ENCODE measurements at places on chromosomes 6 and 20.

- no peaks in the 10 kb centered on the region for H3K4me1 ChIP-seq
- no peaks in the 10 kb centered on the region for H3K27me3 ChIP-seq
- H3K36me3 ChIP-seq = peaks cover 4% of the 10 kb centered on the region
- no peak overlapping the region for H3K27ac ChIP-seq
Observed at GRCh38 chr6:149766156-149766769, 16.7 kb downstream of the PCMT1 start.

DNA sequence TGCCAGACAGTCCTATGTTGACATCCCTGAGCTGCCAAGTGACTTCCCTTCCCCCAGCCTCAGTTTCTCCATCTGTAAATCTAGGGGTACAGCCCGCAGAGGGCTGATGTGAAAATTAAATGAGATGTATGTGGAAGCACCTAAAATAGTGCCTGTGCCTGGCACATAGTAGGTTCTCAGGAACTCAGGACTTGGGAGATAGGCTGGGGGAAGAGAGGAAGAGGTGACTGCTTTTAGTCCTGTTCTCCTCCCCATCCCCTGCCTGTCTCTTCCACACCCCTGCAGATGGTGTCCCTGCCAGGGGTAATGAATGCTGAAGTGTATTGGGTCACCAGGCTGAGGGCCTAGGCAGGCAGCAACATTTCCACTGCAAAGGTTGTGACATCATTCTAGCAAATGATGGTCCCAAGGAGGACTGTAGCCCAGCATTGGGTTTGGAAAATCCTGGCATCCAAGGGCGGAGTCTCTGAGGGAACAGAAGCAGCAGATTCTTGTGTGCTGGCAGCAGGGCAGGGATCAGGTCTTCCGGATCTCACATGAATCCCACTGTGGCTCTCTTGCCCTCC lies 1.8 kb downstream of the SNPH start:
- peaks cover 6% of the 10 kb centered on the region for H3K4me1 ChIP-seq
- H3K4me3 ChIP-seq = no peak overlapping the region
- DNase-seq = no peak
- H3K27ac ChIP-seq = no peak overlapping the region
- no peaks in the 10 kb centered on the region for H3K36me3 ChIP-seq

DNA sequence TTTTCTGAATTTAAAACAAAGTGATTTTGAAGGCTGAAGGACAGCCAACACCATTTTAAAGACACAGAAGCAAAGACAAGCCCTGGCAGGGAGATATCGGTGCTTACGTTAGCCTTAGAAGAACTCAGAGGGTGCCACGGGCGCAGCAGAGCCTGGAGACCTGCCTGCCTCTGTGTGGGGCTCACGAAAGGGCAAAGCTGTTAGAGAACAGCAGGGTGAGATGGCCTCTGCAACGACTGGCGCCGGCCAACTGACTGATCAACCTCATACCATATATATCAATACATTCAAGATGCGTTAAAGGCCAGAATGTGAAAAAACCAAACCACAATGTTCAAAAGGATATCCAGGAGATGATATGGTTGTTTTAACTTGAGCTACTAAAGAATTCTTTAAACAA lies 151.0 kb upstream of the RPS6KA2 start:
- H3K27ac ChIP-seq = no peak overlapping the region
- H3K4me3 ChIP-seq = no peak overlapping the region
- DNase-seq = no peak
- H3K36me3 ChIP-seq = no peaks in the 10 kb centered on the region
- no peaks in the 10 kb centered on the region for H3K27me3 ChIP-seq

GRCh38 chr6:33967966-33968724 lies 164.3 kb upstream of the MLN start:
- H3K27me3 ChIP-seq = no peaks in the 10 kb centered on the region
- no peak overlapping the region for H3K4me3 ChIP-seq
- no peak overlapping the region for H3K27ac ChIP-seq
- DNase-seq = no peak
- H3K36me3 ChIP-seq = no peaks in the 10 kb centered on the region

GRCh38 chr6:161440299-161440698 lies 166.4 kb upstream of the AGPAT4 start:
- no peak overlapping the region for H3K4me3 ChIP-seq
- H3K4me1 ChIP-seq = peaks cover 11% of the 10 kb centered on the region
- H3K27ac ChIP-seq = no peak overlapping the region
- no peaks in the 10 kb centered on the region for H3K27me3 ChIP-seq
- no peaks in the 10 kb centered on the region for H3K36me3 ChIP-seq

- no peak overlapping the region for H3K27ac ChIP-seq
- DNase-seq = peak; percentile 6
- peaks cover 10% of the 10 kb centered on the region for H3K4me1 ChIP-seq
- H3K36me3 ChIP-seq = peaks cover 43% of the 10 kb centered on the region
Observed at GRCh38 chr6:36683656-36684446, 5.3 kb downstream of the CDKN1A start.

DNA sequence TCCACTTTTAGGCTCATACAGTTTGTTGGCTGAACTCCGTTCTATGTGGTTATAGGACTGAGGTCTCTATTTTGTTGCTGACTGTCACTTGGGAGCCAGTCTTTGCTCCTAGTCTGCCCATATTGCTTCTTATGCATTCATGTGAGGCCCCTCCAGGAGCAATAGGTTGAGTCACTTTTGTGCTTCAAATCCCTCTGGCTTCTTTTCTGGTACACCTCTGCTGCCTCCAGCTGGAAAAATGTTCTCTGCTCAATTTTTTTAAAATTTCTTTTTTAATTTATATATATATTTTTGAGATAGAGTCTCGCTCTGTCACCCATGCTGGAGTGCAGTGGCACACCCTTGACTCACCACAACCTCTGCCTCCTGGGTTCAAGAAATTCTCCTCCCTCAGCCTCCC lies 42.7 kb upstream of the NOX3 start:
- H3K27me3 ChIP-seq = no peaks in the 10 kb centered on the region
- no peak overlapping the region for H3K27ac ChIP-seq
- H3K36me3 ChIP-seq = no peaks in the 10 kb centered on the region
- no peaks in the 10 kb centered on the region for H3K4me1 ChIP-seq
- no peak overlapping the region for H3K4me3 ChIP-seq

GRCh38 chr6:166333172-166333995 lies 9.0 kb downstream of the SFT2D1 start:
- no peaks in the 10 kb centered on the region for H3K27me3 ChIP-seq
- no peak for DNase-seq
- H3K36me3 ChIP-seq = peaks cover 38% of the 10 kb centered on the region
- no peak overlapping the region for H3K4me3 ChIP-seq
- no peak overlapping the region for H3K27ac ChIP-seq

DNA sequence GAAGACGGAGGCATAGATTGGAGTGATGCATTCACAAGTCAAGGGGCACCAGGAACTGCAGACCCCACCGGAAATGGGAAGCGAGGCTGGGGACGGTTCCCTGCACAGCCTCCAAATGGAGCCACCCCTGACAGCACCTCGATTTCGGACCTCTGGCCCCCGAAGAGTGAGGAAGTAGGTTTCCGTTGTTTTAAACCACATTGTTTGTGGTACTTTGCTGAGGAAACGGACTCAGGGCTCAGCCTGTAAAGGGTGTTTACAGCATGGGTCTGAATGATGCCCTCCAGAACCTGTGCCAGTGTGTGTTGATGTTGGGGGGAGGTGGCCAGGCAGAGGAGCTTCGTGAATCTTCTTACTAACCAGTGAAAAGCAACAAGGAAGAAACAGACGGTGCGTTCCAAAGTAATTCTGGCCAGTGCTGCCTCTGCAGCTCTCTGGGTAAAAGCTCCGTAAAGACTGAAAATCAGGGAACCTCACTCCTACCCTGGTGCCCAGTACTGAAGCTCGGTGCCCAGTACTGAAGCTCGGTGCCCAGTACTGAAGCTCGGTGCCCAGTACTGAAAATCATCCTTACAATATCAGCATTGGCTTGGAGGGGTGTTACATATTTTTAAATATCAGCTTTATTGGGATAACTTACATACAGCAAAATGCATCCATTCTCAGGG lies 30.1 kb upstream of the CCR6 start:
- no peak overlapping the region for H3K4me3 ChIP-seq
- DNase-seq = no peak
- H3K27ac ChIP-seq = no peak overlapping the region
- H3K36me3 ChIP-seq = no peaks in the 10 kb centered on the region
- no peaks in the 10 kb centered on the region for H3K27me3 ChIP-seq
- H3K4me1 ChIP-seq = peaks cover 3% of the 10 kb centered on the region

- H3K4me3 ChIP-seq = no peak overlapping the region
- H3K4me1 ChIP-seq = no peaks in the 10 kb centered on the region
- H3K27me3 ChIP-seq = no peaks in the 10 kb centered on the region
- DNase-seq = no peak
Observed at GRCh38 chr6:89716532-89716931, 78.0 kb upstream of the LYRM2 start.

DNA sequence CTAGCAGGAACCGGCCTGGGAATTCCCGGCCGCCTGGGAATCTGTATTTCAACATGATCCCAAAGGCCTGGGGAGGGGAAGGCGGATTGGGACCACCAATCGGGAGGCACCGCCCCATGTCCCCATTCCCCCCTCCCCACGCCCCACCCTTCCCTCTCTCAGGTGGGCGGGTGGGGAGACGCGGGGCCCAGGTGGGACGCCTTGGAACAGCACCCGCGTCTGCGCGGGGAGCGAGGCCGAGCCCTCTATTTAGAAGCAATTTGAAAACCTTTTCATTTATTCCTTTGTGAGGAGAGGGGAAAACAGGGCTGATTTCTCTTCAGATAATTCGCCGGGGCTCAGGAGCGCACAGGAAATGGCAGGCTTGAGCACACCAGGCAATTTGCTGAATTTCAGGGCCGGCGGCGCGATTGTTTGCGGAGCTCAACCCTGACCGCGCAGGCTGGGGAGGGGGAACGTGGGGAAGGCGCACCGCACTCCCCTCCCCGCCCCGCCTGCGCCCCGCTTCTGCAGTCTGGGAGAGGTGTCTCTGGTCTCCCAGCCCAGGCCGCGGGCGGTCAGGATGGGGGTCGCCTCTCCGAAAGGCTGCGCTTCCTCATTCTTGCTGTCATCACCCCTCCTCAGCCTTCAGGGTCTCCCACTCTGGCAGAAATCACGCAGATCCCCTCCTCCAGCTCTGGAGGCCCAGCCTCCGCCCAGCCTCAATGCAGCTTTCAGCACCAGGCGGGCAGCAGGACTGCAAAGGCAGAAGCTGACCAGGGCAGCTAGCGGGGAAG lies 170.0 kb downstream of the GRM4 start:
- no peak for DNase-seq
- no peak overlapping the region for H3K27ac ChIP-seq
- peaks cover 5% of the 10 kb centered on the region for H3K27me3 ChIP-seq
- H3K36me3 ChIP-seq = no peaks in the 10 kb centered on the region

Data from trophoblast cell (in vitro differentiated cells and primary cell).